ENCODE measurements at places on chromosomes 11 and 22.

DNA sequence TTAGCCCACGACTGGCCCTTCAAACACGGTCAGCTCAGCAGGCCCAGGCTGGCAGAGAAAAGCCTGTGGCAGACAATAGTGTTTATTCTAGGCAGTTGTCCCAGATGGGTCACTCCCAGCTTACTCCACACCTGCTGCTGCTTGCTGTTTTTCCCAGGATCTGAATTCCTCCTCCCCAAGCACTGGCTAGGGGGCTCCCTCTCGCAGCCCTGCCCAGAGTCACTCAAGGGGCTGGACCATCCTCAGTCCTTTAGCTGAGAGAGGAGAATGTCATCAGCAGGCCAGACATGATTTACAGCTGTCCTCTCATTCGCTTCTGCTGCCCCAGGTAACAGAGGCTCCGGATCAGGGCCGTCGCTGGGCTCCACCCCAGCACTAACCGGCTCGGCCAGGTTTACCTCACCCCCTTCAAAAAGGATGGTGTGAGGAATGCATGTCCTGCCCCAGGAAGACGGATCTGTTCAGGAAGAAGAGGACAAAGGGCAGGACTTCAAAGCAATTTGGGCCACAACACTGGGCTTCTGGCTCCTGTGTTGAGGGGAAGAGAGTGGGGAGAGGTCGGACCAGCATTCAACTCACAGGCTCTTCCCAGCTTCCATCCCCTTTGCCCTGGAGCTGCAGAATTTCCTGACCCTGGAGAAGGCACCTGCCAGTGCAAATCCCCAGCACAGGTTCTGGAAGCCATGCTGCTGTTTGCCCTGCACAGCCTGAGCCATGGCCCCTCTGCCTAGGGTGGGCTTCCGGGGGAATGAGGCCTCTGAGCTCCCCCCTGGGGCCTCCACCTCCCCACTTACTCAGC, 59.7 kb upstream of the BARX2 start:
- DNase-seq = peak; percentile 79

DNA sequence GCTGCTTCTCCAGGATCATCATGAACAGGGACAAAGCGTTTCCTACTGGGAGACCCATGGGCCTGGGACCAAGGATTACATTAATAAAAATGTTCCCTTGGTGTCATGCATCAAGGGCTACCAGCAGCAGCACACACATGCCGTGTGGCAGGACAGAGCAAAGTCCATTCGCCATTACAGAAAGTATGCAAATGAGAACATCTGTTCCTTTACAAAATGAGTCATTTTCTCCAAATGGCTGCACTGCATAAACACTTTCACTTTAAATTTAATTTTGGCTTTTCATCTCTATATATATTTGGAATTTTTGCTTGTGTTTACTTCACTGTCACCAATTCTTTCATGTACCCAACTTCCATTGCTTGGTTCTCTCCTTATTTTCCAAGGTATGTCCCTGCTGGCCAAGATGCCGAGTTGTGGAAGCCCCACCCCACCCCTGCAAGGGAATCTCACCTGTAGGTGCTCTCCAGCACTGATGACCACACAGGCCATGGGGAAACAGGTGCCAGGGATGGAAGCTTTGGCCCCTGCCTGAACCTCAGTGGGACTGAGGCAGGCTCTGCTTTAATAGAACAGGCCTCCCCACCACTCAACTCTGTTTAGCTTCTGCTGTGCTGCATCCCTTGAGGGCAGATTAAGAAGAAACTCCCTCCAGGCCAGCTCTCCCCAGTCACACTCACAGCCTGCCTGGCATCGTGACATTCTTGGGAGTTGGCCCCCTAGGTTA, 15.6 kb upstream of the GNAZ start:
- no peak for DNase-seq

DNA sequence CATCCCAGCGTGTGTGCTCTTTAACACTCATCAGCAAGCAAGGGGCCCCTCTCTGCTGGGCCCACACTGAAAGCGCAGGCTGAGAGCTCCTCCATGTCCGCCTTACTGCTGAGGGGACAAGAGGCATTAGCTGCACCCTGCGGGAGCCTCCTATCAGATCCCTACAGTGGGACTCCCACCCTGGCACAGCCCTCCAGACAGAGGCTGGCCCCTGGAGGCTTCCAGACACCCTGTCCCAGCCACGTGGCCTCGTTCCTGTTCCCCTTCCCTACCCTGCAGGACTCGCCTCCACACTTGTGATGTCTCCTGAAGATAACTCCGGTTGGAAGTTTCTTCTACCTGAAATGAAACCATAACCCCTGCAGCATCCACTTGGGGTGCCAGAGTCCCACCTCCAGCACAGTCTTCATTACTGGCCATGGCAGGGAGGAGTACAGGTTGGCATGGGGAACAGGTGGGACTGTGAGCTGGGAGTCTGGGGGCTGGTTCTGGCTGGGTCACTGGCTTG, 5.0 kb upstream of the SH3BP1 start:
- no peak for DNase-seq

DNA sequence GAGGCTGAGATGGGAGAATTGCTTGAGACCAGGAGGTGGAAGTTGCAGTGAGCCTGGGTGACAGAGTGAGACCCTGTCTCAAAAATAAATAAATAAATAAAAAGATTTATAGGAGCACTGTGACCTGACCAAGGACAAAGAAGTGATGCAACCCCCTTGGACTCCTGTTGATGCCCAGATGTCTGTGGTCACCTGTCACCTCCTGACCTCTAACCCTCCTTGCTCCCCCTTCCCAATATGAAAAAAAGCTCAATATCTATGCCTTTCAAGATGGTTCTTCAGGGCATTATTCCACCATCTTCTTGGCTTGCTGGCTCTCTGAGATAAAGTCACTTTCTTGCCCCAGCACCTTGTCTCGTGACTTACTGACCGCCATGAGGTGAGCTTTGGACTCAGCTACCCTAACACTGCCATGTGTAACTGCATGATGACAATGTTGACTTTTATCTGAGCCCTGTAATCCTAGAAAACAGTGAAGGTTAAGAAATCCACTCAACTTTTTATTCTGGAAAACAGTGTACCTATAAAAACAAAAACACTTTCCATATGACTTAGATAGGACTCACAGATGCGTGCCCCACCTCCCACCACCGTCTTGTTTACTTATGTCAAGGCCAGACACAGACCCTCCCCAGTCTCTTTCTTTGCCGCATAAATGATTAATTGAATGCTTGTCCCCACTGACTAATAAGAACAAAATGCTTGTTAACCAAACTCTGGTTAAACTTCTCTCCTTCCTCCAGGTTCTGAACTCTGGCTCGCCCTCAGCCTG, 360.5 kb downstream of the BUD13 start:
- DNase-seq = no peak

DNA sequence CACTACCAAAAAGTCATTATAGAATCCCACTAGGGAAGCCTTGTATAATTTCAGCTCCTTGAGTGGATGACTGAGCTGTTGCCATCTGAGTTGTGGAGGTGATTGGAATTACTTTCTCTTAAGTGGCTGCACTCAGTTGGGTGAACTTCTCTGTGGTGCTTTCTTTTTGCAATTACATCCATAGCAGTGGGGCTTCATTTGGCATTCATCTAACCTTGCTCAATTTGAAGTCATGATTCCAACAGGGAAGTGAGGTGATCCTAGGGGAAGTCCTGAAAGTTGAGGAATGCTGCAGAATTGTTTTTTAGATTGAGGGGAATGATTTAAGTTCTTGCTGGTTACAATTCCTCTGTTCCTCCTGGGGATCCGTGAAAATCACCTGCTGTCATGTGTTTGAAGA, 39.6 kb downstream of the ARHGAP42 start:
- no peak for DNase-seq

DNA sequence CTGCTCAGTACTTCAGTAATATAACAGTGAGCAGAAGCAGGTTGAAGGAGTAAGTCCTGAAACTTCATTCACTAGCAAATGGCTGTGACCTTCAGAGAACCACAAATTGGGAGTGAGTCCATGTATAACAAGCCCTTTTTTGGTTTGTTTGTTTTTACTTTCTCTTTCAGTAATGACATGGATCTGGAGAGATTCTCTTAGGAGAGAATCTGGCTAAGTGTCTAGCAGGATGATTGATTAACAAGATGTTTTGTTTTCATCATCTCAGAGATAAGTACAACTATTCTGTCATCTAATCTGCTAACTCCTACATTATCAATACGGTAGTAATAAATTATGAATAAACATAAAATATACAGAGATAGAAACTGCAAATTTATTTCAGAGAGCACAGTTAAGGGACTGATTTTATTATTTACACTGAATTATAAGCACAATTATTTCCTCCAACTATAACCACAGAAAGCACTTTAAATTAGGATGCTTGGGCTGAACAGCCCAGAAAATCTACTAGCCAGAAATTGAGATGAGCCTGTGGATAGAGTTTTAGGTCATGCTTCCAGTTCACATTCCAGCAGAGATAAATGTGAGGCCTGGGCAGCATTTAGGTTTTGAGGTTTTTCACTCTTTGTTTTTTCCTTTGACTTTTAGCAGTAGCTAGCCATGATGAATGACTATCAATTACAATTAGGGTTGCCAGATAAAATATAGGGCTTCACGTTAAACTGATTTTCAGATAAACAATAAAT, 429.3 kb upstream of the FAT3 start:
- DNase-seq = no peak

DNA sequence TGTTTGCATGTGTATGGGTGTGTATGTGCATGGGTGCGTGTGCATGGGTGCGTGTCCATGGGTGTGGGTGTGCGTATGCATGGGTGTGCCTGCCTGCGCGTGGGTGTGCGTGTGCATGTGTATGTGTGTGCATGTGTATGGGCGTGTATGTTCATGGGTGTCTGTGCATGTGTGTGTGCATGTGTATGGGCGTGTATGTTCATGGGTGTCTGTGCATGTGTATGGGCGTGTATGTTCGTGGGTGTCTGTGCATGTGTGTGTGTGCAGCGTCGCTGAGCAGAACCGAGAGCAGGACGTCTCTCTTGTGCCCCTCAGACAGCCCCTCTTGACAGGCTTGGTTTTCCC, 13.9 kb downstream of the IL17REL start:
- no peak for DNase-seq

DNA sequence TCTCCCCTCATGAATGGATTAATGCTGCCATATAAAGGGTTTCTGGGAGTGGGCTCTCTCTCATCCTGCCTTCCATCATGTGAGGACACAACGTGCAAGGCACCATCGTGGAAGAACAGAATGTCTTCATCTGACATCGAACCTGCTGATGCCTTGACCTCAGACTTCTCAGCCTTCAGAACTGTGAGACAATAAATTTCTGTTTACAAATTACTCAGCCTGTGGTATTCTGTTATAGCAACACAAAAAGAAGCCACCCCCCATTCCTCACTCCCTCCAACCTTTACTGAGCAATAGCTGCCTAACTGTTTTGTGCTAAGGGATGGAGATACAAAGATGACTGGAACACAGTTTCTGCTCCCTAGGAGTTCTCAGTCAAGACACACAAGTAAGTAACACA, 106.1 kb upstream of the PLET1 start:
- no peak for DNase-seq

Data from NCI-H2081 (cell line).